ENCODE measurements at places on chromosomes 5 and 9.
A peak's percentile ranks its signal among the peaks of the same experiment; 100 is the strongest.

DNA sequence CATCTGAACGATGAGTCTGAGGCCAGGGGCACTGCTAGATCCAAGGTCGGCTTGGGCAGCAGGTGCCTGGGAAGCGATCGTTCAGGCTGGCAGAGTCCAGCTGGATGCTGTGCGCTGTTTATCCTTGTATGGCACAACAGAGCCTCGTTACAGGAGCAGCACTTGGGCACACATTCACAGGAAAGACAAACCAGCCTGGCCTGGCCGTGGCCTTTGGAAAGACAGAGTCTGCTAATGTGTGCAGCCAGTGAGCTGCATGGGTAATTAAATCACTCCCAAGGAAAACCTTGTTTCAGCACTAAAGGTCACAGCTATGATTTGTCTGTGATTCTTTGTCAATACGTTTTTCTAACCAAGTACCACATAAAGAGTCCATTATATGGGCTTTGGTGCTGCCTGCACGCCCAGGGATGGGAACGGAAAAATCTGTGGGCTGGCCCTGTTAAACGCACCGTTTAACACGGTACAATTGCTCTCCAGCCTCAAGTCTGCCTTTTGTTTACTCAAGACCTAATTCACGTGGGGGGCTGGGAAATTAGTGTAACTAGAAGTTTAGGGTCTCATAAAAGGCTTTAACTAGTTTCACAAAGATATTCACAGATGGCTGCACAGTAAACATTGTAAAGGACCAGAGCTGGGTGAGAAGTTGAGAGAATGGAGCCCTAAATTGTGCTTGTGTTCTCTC lies 509.3 kb downstream of the KDM4C start:
- no peak for DNase-seq

GRCh38 chr9:29285818-29286217 lies 1712.5 kb upstream of the C9orf72 start:
- no peak for DNase-seq

DNA sequence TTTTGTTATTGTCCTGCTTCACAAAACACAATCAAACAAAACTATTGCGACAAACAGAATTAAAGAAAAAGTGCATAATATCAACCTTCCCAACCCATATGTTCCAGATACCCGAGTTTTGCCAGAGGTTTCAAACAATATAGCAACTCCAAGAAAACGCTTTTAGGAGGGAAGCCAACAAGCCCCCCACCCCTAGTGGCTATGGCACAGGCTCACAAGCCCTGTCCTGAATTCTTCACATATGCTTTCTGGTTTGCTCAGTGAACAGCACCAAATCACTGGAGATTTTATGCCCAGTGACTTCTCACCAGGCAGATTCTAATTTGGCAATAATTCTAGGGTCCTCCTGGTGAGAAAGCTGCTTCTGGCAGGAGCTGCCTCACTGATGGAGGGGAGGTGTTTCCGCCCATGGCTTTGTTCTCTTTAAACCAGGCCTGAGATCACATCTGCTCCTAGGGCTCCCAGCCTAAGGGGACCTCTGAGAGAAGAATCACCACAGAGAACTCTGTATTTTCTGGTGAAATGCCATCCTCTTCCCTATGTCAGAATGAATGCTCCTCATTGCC lies 1982.4 kb downstream of the EFNA5 start:
- DNase-seq, result no peak

DNA sequence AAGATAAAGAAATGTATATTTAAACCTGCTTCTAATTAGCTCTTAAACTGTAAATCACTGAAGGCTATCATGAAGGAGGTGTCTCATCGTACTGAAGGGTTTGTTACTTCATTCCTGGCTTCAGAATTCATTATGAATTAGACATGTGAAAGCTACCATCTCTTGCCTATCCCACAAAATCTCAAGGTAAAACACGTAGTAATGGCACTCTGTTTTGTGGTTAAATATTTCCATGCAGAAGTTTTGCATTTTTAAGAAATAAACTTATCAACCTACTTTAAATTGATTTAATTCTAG lies 490.7 kb upstream of the NUDT12 start:
- no peak for DNase-seq

DNA sequence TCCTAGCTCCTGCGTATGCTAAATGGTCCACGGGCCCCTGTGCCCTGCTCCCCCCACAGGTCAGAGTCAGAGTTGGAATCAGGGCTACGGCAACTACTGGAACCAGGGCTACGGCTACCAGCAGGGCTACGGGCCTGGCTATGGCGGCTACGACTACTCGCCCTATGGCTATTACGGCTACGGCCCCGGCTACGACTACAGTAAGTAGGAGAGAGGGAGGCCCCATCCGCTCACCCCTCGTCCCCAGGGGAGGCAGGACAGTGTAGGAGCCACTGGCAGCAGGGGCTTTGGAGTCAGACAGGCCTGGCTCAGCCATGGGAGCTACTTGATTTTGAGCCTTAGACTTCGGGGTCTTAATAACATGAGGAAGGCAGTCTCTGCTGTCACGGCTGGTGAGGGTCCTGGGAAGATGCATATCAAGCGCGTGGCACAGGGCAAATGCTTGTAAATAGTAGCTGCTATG lies 5.8 kb downstream of the HNRNPAB start:
- peak; percentile 73 for DNase-seq

GRCh38 chr9:136303825-136304416 lies at the start of gene CCDC187:
Gene CCDC187 (minus strand): TSS chr9:136304094. CDS start chr9:136303830, 264 bp downstream.
- DNase-seq, result no peak

- DNase-seq, result no peak
Observed at GRCh38 chr5:173487300-173487699, 129.2 kb downstream of the BOD1 start.

GRCh38 chr5:179241175-179241574 lies 104.1 kb downstream of the ADAMTS2 start:
- no peak for DNase-seq

DNA sequence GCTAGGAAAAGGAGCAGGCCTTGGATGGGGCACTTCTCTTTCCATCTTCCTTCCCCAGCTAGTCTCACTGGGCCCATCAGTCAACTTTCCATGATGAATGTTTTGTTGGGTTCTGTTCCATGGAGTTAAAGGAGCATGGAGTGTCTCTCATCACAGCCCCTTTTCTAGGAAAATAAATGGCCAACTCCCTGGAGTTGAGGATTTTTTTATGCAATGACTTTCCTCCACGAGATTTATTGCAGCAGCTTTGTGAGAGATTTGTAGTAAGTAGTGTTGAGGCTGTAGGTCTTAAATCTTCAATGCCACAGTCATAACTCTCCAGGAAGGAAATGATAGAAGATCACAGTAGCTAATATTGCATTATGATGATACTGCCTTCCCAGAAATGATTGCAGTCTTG lies 45.6 kb upstream of the SLC44A1 start:
- no peak for DNase-seq

- DNase-seq, result no peak
Observed at GRCh38 chr9:37187713-37188439, 67.5 kb downstream of the ZCCHC7 start.

DNA sequence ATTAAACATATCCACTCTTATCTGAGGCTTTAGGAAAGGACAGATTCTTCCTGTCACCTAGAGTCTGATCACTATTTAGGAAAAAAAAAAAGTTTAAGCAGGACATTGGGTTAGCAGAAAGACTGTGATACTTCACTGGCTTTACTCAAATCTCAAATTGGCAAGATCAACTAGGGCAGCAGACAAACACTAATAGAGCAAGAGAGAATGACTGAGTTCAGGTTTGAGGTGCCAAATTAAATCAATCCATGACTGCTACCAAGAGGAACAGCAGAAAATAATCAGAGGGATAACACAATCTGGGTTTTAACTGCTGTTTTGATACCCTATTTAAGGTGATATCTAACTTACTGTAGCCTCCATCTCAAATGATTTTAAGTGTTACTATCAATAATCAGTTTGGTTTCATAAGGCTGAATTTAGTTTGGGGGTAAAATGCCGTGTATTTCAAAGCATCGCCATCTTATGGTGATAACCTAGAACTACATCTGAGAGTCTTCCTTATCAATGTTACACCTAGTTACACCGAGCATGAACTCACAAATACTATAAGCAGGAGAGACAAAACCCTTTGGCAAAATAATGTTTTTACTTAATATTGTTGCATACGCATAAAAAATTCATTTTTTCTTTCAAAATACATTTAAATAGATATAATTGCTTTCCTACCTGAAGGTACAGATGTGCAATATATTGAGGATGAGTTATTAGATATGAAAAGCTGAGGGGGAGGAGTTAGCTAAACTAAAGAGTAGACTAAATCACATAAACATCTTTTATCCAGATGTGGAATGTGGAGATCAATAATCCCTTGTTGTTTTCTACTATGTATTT lies 286.4 kb upstream of the CDH12 start:
- no peak for DNase-seq

DNA sequence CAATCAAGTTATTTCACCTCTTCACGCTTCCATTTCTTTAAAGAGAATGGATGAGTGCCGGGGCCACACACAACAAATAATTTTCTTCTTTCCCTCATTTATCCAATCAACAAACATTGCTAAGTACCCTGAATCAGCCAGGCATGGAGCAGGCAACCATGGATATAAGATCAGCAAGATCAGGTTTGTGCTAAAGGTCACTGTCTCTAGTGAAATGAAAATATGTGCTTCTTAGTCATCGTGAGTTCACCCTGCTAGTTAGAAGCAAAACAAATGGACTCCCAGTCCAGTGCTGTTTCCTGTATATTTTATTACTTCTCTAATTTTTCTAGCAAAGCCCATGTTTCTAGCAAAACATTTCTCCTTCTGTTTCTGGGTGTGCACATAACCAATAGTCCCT lies 629.2 kb downstream of the BNC2 start:
- DNase-seq, result no peak

DNA sequence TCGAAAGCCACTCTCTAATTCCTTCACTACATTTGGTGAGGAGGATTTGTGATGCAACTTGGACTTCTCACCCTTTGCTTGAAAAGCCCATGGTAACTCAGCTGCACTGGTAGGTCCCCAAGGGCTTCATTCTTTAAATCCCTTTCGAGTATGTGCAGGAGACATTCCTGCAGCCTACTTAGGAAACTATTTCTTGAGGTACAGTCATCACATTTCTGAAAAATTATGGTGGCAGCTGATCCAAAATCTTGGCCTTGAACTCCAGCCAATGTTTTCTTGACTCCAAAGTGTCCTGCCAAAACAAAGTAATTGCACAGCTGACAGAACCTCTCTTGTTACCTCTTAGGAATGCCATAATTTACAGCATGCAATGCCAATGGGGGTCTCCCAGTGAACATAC lies 99.7 kb downstream of the NPR3 start:
- no peak for DNase-seq

DNA sequence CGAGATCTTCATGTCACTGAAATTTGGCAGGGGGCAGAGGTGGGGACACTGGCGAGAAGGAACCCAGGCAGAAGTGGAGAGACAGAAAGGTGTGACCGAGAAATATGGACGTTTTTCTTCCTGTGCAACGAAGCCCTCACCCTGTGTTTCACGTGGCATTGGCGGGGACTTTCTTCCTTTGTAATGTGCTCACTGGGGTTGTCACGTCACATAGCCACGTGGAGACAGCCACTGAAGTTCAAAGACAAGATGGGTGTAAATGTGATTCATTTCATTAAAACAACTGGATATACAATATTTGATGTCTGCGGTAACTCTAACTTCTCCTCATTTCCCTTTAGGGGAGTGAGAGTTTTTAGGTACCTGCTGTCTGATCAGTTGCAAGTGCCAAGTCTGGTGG lies 225.7 kb downstream of the FSTL4 start:
- DNase-seq, result no peak

- no peak for DNase-seq
Observed at GRCh38 chr5:168552146-168552545, 23.0 kb downstream of the FBLL1 start.

- DNase-seq, result peak; percentile 77
Observed at GRCh38 chr9:90815183-90815943, 13.7 kb downstream of the SYK start.

DNA sequence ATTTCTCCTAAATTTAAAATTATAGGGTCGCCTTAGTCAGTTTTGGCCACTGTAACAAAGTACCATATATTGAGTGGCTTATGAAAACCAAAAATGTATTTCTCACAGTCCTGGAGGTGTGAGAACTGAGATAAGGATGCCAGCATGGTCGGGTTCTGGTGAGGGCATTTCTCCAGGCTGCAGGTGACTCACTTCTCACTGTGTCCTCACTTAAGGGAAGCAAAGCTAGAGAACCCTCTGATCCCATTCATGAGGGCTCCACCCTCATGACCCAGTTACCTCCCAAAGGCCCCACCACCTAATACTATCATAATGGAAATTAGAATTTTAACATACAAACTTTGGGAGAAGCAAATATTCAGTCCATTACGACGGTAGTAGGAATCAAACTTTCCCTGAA lies 75.1 kb upstream of the FBN2 start:
- no peak for DNase-seq

GRCh38 chr9:120946259-120946658 lies 19.7 kb upstream of the TRAF1 start:
- DNase-seq, result no peak

DNA sequence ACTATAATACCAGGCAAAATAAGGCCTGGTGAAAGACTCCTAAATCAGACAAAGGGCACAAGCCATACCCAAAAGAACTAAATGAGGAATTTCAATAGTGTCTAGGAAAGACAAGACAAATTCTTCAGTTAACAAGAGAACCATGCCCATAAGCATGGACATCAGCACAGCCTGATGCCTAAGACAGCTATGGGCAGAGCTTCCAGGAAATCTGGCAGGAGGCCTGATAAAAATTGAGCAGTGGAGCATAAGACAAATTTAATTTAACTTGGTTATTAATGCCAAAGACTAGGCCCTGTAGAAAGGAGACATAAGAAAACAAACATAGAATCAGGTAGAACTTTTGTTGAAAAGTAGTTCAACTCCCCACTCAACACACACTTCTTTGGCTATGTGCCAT lies 17.3 kb downstream of the KLHL3 start:
- DNase-seq, result no peak
